NCI-H1694 treated with DMSO at 0.1 percent for 48 hours (cell line): ENCODE measurements at places on chromosomes 12 and 14.

- DNase-seq: no peak
Observed at GRCh38 chr12:14907953-14908352, 22.3 kb upstream of the MGP start.

DNA sequence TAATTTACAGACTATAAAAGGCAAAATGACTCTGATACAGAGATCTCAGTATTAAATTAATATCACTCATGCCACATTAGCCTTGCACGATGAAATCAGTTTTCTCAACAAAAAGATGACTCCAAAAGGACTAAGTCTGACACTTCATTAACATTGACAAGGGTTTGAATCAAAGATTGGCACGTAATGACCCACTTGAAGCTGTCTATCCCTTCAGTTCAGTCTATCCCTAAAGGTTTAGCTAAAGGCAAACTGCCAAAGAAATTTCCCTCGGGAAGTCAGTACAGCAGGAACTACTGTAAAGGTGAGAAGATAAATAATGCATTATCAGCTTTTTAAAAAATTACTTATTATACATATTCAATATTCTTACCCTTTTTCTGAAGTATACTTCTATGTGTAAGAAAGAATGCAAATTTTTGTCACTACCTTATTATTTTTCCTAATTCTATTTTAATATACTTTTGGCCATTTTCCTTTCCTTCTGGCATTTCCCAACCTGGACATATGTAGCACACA, 127.1 kb downstream of the NELL2 start:
- DNase-seq: no peak

DNA sequence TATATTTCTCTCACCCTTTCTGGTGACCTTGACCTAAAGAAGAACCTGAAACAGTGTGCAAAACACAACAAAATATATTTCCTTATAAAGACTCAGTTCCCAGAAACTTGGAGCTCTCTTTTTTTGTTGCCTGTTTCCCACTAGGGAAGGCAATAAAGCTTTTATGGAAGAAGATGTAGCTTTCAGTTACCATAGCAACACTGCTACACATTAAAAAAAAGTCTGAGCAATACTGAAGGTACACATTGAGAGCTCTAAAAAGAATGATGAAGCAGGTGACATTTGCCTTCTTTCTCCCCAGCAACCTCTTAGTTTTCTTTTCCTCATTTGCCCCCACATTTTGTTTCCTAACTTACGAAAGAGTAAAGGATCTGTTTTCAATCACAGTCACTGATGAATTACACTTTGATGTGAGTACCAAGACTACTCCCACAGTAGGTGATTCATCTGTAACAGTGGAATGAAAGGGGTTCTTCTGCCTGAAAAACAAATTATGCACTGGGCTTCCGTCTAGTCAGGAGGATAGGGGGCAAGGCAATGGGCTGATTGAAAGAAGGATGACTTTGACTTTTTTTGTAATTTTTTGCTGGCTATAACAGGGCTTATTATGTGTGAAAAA, 1.1 kb upstream of the CATSPERB start:
- no peak for DNase-seq

- DNase-seq: no peak
Observed at GRCh38 chr12:3140284-3140683, 63.1 kb downstream of the TSPAN9 start.

GRCh38 chr14:79093531-79093930, 923.4 kb downstream of the NRXN3 start:
- DNase-seq: no peak

DNA sequence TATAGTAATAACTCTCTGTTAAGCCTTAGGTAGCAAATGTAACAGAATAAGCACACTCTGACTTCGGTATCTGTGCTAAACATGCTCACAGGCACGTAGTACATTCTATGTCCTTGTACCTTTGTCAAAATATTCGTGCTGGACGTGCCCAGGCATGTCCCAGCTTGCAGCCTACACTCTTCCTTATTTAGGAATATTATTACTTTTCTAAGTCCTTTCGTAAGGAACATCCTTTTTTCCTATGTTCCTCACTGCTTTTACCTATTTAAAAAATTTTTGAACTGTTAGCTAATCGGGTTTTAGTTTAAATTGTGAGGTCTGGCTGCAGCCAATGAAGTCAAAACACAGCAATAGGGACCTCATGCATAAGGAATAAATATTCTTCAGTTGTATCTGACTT, 24.1 kb upstream of the UBC start:
- no peak for DNase-seq

GRCh38 chr12:12885096-12885792, 6.1 kb upstream of the GPRC5A start:
- DNase-seq: no peak

DNA sequence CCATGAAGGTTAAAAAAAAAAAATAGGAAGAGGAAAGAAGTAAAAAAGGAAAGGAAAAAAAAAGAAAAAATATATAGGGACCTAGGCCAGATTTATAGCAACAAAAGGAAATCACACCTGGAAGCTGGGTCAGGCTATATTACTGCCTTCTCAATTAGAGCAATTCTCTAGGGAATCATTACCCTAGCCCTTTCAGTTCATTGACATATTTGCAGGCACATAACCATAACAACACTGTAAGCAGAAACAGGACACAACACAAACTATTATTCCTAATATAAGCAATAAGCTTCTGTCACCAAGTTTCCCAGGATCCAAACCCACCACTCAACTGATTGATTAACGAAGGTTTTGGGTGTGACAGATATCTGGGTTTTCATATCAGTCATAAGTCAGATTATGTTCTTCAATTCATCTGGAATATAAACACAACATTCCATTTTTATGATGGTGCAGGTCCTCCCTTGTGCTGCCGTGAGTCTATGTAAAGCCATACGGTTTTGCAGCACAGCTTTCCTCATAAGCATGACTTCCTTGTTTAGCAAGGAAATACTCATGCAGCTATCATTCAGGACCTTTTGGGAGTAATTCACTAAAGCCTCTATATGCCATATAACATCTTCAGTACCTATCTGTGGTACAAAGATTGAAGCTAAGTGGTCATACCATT, 4.2 kb downstream of the PCNX4 start:
- DNase-seq: no peak

DNA sequence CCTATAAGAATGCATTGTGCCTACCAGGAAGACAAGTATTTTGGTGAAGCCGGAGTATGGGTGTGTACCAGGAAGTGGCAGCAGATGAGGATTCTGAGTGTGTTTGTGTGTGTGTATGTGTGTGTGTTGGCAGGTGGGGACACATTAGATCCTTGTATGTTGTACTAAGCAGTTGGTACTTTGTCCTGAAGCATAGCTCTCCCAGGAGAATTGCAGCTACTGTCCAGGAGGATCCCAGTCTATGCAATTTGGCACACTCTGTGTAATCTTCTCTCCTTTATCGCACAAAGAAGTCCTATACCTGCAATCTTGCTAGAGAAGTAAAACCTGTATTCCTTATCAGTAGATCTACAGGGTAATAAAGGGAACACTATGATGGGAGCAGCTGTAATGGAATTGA, 276.5 kb downstream of the PAWR start:
- DNase-seq: no peak

GRCh38 chr12:124388038-124388671, 93.3 kb downstream of the RFLNA start:
- no peak for DNase-seq

DNA sequence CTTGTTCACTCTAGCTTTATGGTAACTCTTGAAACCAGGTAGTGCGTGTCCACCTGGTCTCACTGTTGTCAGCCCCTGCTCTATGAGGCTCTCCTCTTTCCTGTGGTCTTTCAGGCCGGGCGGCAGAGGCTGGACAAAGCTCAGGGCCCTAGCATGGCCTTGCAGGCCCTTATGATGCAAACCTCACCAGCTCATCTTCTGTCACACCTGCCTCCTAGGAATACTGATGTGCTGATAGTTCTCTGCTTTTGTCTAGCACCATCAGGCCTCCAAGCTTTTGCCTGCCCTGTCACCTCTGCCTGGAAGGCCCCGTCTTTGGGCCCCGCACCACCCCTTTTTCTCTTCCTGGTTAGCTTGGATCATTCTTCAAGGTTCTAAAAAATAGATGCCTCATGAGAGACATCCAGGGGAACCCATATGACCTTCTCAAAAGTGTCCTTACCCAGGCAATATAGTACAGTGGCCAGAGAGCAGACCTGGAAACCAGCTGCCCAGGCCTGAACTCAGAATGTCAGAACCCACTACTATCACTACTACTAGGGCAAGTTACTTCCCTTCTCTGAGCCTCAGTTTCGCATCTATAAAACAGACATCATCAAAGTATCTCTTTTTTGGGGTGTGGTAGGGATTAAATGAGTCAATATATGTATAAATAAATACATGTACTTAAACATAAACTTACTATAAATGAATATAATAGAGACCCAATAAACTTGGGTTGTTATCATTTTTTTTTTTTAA, 91.7 kb downstream of the ZFP36L1 start:
- DNase-seq: no peak

DNA sequence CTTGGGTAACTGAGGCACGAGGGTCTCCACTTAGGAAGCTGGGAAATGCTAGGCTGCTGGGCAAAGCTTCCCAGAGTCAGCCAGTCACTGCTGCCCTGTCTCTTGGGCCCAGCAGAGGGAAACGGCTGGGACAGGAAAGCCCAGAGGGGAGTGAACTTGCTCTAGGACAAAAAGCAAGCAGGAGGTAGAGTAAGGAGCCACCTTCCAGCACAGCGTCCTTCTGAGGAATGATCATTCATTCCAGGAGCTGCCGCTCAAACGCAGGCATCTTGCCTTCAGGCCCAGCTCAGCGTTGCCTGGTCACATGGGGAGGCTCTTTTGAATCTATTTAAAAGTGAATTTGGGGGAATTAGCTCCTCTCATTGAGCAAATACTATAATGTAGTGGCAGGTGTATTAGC, 118.6 kb downstream of the CRACR2A start:
- no peak for DNase-seq

DNA sequence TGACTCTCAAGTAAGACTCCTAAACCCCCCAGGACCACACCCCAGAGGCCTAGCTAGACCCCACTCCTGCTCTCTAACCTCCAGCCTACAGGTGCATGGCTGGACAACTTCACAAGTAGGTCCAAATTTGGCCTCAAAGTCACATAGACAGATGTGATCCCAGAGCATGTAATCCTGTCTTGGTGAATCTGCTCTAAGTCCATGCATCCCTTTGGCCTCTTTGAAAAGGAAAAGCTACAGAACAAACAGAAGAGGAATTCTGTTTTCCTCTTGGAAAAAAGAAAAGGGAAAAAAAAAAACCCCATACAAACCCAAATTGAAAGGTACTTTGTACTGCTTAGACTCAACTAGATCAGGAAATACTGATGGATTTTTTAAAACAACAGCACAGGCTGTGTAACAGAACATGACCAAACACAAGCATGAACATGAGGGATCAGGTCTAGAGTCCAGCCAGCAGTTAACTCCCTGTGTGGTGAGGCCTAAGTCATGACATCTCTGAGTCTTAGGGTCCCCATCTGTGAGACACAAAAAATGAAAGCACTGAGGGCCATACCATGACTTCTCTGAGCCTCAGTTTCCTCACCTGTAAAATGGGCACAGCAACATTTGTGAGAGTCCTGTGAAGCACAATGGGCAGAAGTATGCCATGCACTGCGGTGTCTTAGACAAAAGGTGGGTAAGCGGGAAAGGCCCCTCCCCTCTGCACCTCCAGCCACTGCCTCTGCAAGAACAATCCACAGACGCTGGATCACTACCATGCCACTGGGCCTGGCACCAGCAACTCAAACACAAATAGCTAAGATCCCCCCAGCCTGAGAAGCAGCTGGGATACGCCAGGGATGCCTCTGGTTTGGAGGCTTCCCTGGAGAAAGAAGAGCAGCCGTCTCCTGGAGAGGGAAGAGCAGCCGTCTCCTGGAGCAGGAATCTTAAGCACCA, 9.9 kb downstream of the PITPNM2 start:
- no peak for DNase-seq

DNA sequence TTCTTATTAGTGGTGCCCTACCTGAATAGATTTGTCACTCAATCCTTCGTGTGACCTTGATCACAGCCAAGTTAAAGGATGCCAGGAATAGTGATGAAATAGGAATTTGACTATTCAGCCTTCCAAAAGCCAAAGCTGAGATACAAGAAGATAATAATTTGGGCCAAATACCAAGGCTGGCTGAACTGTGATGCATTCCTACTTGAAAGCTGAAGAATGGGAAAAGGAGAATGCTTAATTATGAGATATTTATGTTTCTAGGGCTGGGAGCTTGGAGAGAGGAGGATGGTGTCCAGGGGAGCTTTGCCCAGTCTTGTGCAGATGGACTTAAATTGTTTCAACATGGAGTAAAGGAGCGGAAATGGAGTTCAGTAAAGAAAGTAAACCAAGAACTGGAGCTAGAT, 5.2 kb downstream of the RNASE7 start:
- DNase-seq: no peak

GRCh38 chr14:61461808-61462275, 140.5 kb downstream of the PRKCH start:
- peak; percentile 89 for DNase-seq

- no peak for DNase-seq
Observed at GRCh38 chr14:75247286-75247922, 31.2 kb upstream of the FOS start.

DNA sequence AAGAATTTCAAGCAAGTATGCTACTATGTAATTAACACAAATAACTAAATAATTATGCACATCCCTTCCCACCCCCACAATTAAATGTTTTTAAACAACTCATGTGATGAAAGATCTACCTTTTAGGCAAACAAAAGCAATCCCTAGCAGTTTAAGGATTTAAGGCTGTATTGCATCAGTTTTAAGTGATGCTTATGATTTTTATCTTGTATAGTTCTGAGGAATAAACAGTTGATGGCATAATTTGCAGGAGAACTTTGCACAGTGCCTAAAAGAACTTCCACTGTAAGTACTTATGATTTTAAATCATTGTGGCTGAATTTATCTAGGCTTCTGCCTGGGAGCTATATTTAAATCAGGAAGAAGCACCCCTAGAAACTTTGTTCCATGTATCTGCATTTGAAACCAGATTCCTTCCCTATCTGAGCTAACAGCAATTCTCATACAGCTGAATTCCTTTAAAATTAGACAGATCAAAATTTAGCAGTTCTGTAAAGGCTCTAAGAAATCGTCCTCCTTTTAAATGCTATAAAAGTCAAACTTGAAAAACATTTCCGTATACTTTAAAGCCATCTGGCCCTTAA, 388.6 kb downstream of the BCAT1 start:
- DNase-seq: no peak

- no peak for DNase-seq
Observed at GRCh38 chr14:96410119-96410518, 18.2 kb downstream of the AK7 start.

GRCh38 chr12:68792952-68793351, 15.0 kb upstream of the MDM2 start:
- DNase-seq: no peak

- DNase-seq: no peak
Observed at GRCh38 chr12:128813883-128814282, 9.9 kb downstream of the SLC15A4 start.

- no peak for DNase-seq
Observed at GRCh38 chr14:81256289-81256960, 35.7 kb upstream of the GTF2A1 start.

DNA sequence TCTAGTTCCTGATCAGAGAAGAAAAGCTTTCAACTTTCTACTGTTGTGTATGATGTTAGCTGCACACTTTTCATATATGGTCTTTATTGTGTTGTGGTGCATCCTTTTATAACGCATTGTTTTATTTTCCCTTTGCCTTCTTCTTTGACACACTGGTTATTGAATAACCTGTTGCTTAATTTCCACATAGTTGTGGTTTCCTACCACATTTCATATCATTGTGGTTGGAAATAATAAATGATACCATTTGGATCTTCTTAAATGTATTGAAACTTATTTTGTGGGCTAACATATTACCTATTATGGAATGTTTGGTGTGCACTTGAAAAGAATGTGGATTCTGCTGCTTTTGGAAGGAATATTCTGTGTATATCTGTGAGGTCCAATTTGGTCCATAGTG, 64.9 kb downstream of the GPHN start:
- DNase-seq: no peak
